ENCODE measurements at places on chromosomes 7 and 10.

DNA sequence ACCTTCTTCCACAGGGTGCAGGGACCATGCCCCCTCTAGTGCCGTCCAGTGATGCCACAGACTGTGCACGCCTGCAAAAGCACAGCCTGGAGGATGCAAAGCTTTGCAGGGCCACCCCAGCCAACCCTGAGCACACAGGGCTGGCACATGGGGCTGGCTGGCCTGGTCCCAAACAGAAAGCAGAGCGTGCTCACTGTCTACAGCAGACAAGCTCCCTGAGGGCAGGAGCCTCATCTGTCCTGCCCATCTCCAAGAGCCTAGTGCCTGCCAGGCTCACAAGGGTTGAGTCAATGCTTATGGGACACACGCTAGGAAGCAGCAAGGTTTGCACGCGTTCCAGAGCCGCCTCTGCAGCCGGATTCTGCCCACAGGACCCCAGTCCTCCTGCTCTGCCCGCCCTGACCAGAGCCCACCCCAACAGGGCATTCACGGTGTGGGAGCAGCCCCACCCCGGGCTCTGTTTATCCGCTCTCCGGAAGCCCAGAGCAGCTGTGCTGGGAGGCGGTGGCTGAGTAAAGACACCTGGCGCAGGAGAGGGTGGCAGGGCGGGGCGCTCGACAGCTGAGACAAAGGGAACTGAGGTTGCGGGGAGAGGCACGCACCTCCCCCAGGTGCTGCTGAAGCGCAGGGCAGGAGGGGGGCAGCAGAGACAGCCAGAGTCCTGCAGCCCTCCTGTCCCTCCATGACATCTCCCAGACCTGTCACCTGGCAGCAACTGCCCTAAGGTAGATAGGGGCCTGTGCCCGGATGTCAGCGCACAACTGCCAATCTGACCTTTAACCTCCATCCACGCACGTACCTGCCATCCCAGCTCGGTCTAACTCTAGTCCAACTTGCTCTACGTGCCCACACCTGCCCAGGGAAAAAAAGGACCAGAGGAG lies 4.3 kb downstream of the KCNH2 start:
- peak; percentile 88 for DNase-seq

GRCh38 chr10:122213766-122214165 lies 57.3 kb upstream of the BTBD16 start:
- DNase-seq = no peak

DNA sequence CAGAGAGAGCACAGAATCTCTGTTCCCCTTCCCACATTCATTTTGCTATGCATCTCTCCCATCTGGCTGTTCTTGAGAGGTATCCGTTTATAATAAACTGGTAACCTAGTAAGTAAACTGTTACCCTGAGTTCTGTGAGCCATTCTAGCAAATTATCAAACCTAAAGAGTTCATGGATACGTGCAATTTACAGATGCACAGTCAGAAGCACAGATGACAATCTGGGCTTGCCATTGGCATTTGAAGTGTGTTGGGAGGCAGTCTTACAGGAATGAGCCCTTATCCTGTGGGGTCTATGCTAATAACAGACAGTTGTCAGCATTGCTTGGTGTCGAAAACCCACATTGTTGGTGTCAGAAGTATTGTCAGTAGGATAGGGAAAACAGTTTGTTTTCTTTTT lies 151.8 kb downstream of the CFTR start:
- DNase-seq = no peak

- DNase-seq = no peak
Measured at GRCh38 chr10:130159192-130159794, 23.1 kb downstream of the GLRX3 start.

- no peak for DNase-seq
Measured at GRCh38 chr10:129277841-129278240, 189.2 kb upstream of the MGMT start.

DNA sequence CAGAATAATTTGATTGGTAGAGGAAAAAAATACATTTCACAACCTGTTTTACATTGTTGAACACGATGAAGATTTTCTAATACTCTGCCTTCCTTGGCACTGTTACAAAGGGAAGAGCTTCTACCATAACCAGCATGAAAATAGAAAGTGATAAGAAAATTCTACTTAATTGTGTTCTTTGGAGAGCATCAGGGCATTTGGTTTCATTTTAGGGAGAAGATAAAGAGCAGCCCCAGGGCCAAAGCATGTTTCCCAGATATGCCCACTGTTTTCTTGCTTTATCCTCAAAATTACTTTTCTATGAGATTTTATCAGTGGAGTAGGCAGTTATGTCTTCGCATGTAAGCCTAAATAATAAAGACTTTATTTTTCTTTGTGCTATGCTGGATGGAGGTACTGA lies 9.5 kb downstream of the CHRM2 start:
- DNase-seq = no peak

- DNase-seq = no peak
Measured at GRCh38 chr7:80054356-80054755, 80.3 kb upstream of the GNAI1 start.

DNA sequence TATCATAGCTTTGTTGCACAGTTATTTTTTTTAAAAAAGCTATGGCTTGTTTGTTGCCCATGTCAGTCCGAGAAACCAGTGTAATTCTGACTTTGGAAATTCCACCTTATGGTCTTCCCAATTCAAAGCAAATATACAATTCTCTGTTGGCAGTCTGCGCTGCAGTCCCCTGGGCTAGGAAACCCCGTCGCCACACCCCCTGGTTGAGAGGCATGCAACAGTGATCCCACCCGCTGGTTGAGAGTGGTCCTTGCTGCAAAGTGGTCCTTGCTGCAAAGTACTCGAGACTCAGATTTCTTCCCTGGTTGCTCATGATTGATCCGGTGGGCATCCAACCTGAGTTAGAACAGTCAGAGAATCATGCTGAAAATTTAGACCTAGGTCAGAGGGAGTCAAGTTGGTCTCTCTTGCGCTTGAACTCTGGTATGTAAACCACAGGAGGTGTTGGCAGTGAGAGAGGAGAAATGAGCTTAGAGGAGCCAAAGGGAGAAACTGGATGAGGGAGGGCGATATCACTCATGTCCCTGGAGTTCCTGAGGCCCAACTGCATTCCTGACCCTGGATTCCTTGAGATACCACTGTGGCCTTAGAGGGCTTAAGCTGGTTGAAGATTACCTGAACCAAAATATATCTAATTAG lies 45.0 kb upstream of the STK17A start:
- no peak for DNase-seq

DNA sequence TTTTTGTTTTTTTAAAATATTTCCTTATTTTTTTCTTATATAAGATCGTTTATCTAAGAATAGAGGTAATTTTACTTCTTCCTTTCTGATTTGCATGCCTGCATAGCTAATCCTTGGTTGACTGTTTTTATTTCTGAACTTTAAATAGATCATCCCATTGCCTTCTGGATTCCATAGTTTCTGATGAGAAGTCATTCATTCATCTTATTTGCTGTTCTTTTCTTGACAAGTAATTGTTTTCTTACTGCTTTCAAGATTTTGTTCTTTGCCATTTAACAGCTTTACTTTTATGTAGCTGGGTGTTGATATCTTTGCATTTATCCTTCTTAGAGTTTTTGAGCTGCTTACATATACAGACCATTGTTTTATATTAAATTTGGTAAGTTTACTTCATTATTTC lies 437.9 kb downstream of the SDK1 start:
- DNase-seq = no peak

DNA sequence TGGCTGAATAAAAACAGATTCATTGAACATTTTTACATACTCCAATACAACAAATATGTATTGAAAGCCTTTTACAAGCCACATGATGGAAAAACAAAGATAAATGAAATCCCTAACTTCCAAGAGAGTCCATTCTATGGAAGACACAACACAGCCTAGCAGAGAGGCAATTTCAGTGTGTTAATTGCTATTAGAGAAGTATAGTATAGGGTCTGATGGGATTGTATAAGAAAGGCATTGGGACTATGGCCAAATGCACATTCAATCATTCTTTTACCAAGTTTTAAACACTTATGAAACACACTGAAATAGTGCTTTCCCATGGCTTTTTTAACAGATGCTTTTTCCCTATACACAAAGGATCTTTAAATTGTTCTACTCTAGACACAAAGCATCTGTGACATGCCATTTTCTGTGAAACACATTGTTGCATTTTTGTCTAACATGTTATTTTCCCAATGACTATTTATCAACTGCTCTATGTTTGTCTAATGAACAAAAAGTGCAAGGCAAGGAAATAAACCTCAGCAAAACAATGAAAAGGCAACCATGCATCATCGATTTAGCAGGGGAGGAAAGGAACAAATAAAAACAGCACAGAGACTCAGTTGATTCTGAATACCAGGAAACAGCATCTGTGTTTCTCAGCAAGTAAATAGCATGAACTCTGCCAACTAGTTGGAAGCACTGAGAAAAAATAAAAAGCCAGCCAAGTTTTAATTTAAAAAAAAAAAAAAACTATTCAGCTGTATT lies 42.4 kb upstream of the PHYHIPL start:
- DNase-seq = no peak

DNA sequence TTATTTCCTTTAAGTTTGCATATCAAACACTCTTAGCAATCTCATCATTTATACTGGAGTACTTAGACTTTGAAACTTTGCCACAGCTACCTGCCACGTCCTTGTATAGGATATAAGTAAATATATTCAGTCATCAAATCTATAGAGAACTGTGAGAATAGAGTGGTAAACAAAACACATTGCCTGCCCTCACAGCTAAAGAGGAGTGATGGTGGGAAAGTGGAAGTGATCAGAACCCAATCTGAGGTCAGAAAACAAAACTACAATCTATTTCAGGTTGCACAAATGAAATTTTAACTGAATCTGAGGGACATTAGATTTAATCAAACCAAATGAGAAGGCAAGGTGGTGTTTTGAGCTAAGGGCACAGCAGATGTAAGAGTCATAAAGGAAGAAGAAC lies 74.8 kb downstream of the ZEB1 start:
- DNase-seq = no peak

DNA sequence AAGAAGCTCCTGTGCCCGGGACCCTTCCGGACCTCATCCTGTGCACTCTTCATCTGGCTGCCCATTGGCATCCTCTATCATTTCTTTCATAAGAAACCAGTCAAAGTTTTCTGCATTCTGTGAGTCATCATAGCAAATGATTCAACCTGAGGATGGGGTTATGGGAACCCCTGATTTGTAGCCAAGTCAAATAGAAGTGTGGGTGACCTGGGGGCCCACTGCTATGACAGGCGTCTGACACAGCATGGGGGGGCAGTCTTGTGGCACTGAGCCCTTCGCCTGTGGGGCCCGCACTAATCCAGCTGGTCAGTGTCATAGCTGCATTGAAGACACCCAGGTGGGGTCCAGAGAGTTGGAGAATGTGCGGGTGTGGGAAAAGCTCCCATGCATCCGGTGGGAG lies 230.4 kb downstream of the USP6NL start:
- no peak for DNase-seq

DNA sequence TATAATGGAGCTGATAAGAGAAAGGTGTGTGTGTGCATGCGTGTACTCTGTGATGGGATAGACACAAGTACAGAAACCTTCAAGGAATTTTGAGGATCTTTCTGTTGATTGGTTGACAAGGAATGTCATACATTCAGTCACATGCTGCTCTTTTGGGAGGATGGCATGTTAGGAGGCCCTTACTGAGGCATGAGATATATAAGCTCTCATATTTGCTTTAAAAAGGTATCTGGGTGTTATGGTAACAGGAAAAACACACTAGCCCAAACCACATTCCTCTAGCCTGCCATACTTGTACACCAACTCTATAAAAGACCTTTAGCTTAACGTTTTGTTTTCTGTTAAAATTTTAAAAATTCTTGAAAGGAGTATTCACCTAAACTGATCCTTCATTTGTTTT lies 72.5 kb upstream of the EGFR start:
- DNase-seq = no peak

DNA sequence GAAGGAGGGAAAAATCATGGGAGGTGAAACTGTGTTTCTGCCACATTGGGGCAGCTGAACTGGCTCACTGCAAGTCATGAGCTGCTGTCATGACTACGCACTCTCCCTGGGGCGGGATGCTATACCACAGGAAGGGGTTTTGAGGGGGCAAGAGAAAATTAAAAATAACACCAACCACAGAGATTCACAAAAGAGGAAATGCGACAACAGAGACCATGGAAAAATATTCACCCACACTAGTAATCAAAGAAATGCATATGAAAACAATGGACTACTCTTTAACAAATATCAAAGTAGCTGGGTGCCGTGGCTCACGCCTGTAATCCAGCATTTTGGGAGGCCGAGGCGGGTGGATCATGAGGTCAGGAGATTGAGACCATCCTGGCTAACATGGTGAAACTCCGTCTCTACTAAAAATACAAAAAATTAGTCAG lies 65.2 kb upstream of the TM9SF3 start:
- DNase-seq = no peak

DNA sequence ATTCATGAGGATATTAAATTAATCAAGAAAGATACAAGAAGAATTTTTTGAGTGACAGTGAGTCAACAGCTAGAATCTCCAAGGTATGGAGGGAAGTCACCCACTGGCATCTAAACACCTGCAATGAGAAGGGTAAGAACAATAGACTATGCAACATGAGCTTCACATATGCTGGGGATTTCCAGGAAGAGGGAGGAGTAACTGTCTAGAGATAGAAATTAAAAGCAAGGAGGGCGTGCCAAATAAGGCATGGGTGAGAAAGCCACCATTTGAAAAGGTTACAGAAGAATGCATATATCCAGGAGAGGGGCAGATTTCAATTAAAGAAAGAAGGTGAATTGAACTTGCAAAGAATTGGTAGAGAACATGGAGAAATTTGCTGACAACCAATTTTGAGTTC lies 365.7 kb downstream of the GPR37 start:
- DNase-seq = no peak

Measured in NCI-H526 (cell line).